ENCODE measurements at places on chromosomes 6 and 20. TPM values are rescaled to one million over a fixed set of nuclear protein-coding genes. Genes with fewer than 3 reads are reported as not detected.

DNA sequence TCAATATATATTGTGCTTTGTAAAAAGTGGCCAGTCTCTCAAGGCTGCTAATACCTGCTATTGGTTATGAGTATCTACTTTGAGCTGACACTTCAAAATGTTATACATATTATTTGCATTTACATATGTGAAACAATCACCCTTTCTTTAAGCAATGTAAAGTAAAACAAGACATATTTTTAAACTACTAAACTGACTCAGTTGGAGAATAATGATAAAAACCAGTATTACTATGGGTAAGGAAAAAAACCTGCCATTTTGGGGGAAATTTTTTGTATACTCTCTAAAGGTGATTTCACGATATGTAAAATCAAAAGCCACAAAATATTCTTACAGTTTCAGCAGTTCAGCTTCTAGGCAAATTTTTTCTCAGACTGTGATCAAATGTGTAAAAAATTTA is 232.3 kb downstream of the PRL start:
- H3K4me3 ChIP-seq, result no peak overlapping the region
- no peak for DNase-seq
- H3K27me3 ChIP-seq, result no peaks in the 10 kb centered on the region
- H3K4me1 ChIP-seq, result no peaks in the 10 kb centered on the region

DNA sequence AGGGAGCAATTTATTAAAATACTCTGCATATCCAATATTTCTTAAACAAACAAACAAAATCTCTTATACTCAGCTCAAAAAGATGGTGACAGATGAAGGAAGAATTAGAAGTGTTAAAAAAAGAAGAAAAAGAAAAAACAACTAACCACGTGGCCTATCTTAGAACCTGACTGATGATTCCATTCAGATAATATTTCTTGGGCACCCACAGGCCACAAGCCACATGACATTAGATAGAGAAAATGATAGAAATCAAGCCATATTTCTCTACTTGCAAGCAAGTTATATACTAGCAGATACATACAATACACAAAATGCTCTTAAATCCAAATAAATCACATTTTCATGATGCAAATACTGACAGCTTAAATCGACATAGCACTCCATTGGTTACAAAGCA is 14.5 kb upstream of the RAMACL start:
- no peak for DNase-seq
- no peak overlapping the region for H3K4me3 ChIP-seq
- H3K4me1 ChIP-seq, result no peaks in the 10 kb centered on the region
- H3K36me3 ChIP-seq, result no peaks in the 10 kb centered on the region
- no peak overlapping the region for H3K27ac ChIP-seq
- no peaks in the 10 kb centered on the region for H3K27me3 ChIP-seq

- DNase-seq, result no peak
- no peak overlapping the region for H3K4me3 ChIP-seq
- H3K27ac ChIP-seq, result no peak overlapping the region
- no peaks in the 10 kb centered on the region for H3K36me3 ChIP-seq
- H3K27me3 ChIP-seq, result no peaks in the 10 kb centered on the region
- no peaks in the 10 kb centered on the region for H3K4me1 ChIP-seq
Measured at GRCh38 chr6:88890860-88891845, 72.3 kb downstream of the RNGTT start.

- H3K4me1 ChIP-seq, result no peaks in the 10 kb centered on the region
- H3K27ac ChIP-seq, result no peak overlapping the region
- no peaks in the 10 kb centered on the region for H3K27me3 ChIP-seq
- no peaks in the 10 kb centered on the region for H3K36me3 ChIP-seq
Measured at GRCh38 chr6:3061501-3061941, 6.8 kb upstream of the RIPK1 start.

DNA sequence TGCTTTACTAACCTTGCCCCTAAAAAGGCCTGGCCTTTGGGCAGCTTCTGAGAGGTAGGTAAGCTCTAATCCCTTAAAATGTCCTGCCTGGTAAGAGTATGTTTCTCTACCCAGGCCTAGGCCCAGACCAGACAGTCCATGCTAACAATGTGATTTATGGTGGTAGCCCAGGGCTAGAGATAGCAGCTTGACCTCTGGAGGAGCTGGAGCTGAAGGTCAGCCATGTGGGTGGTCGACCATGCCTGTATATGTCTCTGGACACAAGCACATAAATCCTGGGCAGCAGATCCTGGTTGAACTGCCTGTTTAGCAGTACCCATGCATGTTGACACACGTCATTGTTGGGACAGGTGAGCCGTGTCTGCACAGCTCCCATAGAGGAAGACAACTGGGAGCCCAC is 62.1 kb upstream of the PHACTR1 start:
- no peaks in the 10 kb centered on the region for H3K4me1 ChIP-seq
- no peaks in the 10 kb centered on the region for H3K27me3 ChIP-seq
- H3K4me3 ChIP-seq, result no peak overlapping the region
- H3K27ac ChIP-seq, result no peak overlapping the region
- H3K36me3 ChIP-seq, result no peaks in the 10 kb centered on the region
- DNase-seq, result no peak

The ENTPD6 gene
- polyA plus RNA-seq, result 80.7 TPM

GRCh38 chr6:42709871-42710270 is 12.5 kb downstream of the PRPH2 start:
- no peak overlapping the region for H3K4me3 ChIP-seq
- no peak overlapping the region for H3K27ac ChIP-seq
- no peaks in the 10 kb centered on the region for H3K36me3 ChIP-seq

- no peak overlapping the region for H3K4me3 ChIP-seq
- H3K27me3 ChIP-seq, result no peaks in the 10 kb centered on the region
- no peaks in the 10 kb centered on the region for H3K4me1 ChIP-seq
- no peak overlapping the region for H3K27ac ChIP-seq
- DNase-seq, result no peak
Measured at GRCh38 chr6:100078509-100078908, 84.5 kb upstream of the MCHR2 start.

DNA sequence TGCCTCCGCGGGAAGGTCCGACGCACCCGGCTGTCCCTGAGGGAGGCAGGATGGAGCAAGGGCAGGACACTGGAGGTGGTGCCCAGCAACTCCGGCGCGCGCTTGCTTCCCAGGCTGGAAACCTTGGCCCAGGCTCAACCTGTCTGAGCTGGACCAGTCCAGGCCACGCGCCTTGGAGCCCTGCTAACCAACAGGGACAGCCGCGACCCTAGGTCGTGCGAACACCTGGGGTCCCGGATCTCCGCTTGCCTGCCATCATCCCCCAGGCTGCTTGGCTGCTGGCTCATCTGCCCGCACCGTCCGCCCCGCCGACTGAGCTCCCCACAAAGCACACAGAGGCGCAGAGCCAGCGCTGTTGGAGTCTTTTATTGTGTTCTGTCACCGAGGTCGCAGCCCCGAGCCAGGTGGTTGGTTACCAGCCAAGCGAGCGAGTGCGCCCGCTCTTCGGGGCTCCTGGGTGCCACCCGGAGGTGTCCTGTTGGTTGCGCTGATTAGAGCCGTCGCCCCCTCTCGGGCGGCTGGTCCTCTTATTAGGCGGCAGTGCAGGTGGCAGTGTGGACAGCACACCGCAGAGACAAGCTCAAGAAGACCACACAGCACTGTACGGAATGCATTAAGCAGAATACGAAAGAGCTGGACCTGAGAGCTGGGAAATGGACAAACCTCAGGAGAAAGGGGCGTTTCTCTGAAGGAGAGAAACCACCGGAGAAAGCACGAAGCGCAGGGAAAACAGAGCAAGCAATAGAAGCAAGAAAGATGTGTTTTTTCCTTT is 3.8 kb downstream of the COL12A1 start:
- H3K4me3 ChIP-seq, result peak overlapping the region; percentile 1
- no peaks in the 10 kb centered on the region for H3K36me3 ChIP-seq
- no peak for DNase-seq
- no peak overlapping the region for H3K27ac ChIP-seq
- H3K4me1 ChIP-seq, result peaks cover 7% of the 10 kb centered on the region
- H3K27me3 ChIP-seq, result no peaks in the 10 kb centered on the region

DNA sequence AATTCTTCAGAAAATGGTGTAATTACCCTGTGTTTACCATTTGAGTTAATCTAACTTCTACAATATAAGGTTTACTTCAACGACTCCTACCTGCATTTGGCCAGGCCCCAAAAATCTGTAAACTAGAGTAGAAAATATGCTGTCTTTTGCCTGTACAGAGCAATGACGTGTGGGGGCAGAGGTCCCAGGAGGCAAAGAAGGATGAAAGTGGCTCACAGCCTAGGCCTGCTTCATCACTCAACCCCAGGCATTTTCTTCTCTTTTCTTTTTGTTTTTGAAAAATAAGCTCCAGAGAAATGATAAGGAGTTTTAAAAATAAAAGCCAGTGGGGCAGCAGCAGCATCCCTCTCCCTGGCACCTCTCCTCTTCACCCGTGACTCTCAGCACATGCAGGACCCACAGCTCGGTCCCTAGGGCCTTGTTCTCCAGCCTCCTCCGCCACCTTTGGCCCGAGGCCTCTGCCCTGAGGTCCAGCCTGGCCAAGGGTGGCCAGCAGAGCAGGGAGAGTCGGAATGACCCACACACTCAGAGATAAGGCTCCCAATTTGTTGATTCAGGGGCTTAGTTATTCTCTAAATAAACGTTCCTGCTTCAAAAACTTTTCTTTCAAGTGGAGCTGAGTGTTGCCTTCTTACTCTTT is 310.3 kb upstream of the RNF24 start:
- no peaks in the 10 kb centered on the region for H3K36me3 ChIP-seq
- H3K4me1 ChIP-seq, result no peaks in the 10 kb centered on the region
- no peak overlapping the region for H3K27ac ChIP-seq
- H3K4me3 ChIP-seq, result no peak overlapping the region
- DNase-seq, result peak; percentile 54

DNA sequence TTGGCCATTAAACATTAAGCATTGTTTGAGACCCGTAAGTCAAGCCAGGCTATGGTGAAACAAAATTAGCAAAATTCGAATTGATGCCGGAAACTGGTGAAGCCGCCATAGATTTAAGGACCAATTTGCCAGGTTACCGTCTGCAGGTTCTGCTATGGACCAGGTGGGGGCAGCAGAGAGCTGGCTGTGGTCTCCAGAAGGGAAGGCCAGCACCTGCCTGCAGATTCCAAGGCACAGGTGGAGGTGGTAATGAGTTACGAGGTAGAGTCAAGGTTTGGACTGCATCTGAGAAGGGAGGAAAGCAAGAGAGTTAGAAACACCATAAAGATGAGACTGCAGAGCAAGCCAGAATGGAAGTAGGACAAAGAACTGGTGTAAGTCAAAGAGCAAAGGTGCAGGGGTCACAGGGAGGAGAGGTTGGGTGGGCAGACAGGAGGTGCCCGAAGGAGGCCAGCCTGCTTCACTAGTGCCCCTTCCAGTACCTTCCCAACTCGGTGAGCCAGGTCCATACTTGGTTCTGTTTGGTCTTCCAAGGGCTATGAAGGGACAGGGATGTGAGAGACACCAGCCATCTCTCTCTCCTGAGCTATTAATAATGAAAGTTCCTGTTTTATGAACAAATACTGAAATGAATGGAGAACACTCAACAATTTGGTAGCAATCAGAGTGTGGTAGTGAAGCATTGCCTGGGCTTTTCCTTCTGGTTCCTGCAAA is 131.6 kb upstream of the ESR1 start:
- H3K4me1 ChIP-seq, result no peaks in the 10 kb centered on the region
- no peak overlapping the region for H3K27ac ChIP-seq
- H3K4me3 ChIP-seq, result no peak overlapping the region
- H3K27me3 ChIP-seq, result no peaks in the 10 kb centered on the region
- DNase-seq, result peak; percentile 58

DNA sequence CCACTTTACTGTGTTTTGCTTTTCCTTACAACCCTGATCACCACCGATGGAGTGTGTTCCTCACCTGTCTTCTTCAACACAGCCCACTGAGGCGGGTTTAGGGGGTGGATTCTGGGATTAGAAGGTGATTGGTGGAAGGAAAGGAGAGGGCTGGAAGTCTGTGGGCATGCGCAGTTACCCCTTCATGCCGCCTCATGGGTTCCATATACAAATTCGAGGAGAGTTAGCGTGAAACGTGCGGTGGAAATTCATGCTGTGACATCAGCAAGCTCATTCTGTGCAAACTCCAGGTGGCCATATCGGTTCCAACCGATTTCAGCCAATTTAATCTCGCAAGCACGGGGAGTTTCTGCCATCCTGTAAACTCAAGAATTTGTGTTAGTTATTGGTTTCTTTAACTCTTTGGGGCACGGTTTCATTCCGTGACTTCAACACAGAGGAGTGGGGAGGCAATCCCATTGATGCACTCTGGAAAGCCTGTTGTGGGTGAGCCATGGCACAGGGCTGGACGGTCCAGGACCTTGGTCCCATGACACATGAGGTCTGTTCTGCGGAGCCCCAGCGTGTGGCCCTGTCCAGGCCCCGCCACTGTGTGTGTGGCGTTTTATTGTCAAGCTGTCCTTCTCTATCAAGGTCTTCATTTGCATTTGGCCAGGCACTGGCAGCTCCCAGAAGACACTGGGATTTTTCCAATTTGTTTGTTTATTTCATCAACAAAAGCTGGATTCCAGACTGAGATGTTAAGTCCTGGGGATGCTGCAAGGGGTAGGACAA is 482.8 kb upstream of the SULF2 start:
- no peaks in the 10 kb centered on the region for H3K36me3 ChIP-seq
- DNase-seq, result no peak
- no peak overlapping the region for H3K27ac ChIP-seq
- no peaks in the 10 kb centered on the region for H3K4me1 ChIP-seq
- H3K27me3 ChIP-seq, result no peaks in the 10 kb centered on the region

DNA sequence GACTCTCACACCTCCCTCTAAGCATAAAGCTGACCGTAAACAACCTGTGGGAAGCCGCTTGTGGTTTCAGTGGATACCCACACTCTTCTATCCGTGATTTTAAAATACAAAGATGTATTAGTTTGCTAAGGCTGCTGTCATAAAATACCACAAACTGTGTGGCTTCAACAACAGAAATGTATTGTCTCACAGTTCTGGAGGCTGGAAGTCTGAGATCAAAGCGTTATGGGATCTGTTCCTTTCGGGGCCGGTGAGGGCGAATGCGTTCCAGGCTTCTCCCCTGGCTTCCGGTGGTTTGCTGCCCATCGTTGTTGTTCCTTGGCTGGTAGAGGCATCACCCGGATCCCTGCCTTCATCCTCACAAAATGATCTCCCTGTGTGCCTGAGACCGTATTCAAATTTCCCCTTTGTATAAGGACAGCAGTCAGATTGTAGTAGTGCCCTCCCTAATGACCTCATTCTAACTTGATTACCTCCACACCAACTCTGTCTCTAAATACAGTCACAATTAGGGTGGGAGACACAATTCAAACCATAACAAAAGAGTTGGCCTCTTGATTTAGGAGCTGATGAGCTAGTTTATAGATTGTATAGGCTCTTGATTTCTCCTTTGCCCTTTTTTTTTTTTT is 210.6 kb upstream of the SOX4 start:
- H3K27ac ChIP-seq, result no peak overlapping the region
- no peaks in the 10 kb centered on the region for H3K36me3 ChIP-seq
- no peak for DNase-seq
- H3K4me1 ChIP-seq, result no peaks in the 10 kb centered on the region

DNA sequence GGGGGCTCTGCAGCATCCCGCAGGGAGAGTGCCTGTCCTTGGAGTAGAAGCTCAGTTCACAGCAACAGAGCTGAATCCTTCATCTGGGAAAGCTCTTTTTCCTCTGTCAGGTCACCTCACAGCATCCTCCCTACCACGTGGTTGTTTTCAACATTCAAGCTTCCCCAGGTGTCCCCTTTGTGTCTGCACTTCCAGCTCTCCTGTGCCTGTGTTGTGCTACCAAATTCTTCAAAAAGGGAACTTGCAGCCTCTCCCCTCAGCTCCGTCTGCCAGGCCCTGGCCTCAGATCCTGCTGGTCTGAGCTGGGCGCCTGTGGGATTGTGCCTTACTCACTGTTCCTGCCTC is 108.4 kb downstream of the FOXF2 start:
- H3K4me3 ChIP-seq, result no peak overlapping the region
- peaks cover 31% of the 10 kb centered on the region for H3K4me1 ChIP-seq
- no peak for DNase-seq
- H3K36me3 ChIP-seq, result no peaks in the 10 kb centered on the region

Data from testis (tissue), 5 donors.